ENCODE measurements at places on chromosomes 2 and 18. TPM values are rescaled to one million over a fixed set of nuclear protein-coding genes. Genes with fewer than 3 reads are reported as not detected.

DNA sequence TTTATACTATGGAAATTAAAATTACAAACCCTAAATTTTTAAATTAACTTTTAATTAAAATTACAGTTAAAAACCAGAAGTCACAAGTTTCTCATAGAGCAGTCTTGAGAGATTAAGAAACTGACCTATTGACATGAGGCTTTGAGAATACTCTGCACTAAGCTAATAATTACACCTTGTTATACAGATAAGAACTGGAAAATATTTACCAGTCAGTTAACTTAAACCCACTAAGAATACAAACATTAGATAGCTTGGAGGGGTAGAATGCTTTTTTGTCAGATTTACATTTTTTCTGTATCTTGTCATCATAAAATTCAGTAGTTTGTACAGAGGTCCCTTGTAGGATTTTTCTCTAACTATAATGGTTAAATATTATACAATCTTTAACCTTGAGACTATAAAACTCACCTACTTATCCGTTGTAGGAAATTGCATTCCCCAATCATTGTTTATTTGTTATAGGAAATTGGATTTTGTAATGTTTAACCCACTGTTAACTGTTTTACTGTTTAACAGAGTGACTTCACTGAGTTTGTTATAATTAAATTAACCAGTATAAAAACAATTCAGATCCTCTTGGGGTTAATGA is 219.7 kb upstream of the PKDCC start:
- no peak for DNase-seq

GPAT2 gene
- 3.2 TPM for total RNA-seq

C2orf80 gene
- not detected for total RNA-seq

ZBTB7C gene
- total RNA-seq: 20.8 TPM

- DNase-seq: no peak
Measured at GRCh38 chr2:10344105-10345066, 41.7 kb downstream of the HPCAL1 start.

- DNase-seq: peak; percentile 18
Measured at GRCh38 chr2:120330946-120331822, 14.8 kb upstream of the INHBB start.

DNA sequence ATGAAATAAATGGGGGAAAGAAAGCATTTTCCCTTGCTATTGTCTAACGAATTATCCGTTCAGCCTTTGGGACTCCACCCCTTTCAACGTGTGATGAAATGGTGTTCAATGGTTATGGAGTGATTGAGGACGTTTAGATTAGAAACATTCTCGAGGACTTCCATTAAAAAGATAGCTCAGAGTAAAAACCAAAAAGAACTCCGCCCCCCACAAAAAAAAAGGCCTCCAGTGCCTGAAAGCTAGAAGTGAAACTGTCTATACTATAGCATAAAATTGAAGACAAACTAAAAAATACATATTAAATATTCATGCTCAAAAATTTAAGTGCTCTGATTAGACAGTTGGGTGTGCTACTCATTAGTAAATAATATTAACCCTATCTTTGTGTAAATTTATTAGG is 3.0 kb upstream of the ZNF516 start:
- no peak for DNase-seq

TCF23 gene
- total RNA-seq: 0.05 TPM

- DNase-seq: no peak
Measured at GRCh38 chr2:218998414-218999002, 5.3 kb upstream of the CRYBA2 start.

PKDCC gene
- total RNA-seq: 80.7 TPM

DNA sequence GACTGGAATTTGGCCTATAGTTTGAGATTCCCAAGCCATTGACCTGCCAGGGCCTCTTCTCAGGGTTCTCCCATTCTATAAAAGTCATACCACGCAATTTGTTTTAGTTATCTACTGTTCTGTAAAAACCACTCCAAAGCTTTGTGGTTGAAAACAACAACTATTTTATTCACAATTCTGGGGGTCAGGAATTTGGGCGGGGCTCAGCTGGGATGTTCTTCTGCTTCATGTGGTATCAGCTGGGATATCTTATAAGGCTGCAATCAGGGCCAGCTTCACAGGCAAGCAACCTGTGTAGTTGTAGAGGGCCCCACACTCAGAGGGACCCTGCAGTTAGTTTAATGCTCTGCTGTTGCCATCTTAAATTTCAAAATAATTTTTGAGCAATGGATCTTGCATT is 16.4 kb upstream of the NOTO start:
- no peak for DNase-seq

DNA sequence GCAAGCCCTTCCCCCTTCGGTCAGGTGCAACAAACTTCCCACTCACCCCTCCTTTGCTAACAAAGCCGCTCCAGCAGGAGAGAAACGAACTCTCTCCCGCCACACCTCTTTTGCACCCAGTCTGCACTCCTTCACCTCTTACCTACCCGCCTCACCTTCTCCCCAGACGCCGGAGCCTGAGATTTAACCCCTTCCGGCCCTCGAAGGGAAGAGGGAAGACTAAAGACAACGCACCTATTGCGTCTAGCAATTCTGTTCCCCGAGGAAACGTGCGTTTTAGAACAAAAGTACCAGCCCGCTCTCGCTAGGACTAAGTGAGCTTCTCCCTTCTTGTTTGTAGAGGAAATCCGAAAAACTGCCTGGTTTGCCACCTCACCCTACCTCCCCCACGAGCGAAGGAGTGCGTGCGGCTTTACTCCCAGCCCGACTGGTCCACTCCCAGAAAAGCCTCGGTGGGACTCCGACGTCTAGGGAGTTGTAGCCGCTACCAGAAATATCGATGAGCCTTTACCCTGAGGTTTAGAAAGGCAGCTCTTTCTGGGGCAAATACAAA is 441 bp upstream of the PEX13 start:
- peak; percentile 91 for DNase-seq

GRCh38 chr18:2570772-2571199 is 519 bp downstream of the METTL4 start:
- peak; percentile 82 for DNase-seq

INHA gene
- 0.19 TPM for total RNA-seq

DNA sequence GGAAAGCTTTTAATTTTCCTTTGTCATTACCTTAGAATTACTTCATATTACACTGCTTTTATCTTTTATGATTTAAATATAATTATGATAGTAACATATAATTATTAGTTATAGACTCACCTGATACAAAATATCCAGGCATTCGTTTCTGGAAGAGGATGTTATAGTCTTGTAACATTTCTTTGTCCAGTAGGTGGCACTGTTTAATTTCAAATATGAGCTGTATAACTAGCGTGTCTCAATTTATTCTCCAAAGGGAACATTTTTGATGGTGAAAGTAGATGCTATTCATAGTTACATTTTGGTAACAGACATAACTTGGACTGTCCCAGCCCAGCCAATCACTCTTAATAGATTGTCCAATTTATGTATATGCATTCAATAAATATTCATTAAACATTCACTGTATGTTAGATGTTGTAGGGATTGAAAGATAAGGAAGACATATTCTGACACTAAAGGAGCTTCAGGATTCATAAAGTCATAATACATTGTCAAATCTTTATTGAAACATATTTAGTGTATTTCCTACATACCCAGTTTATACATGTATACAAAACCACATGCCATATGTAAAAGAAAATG is 19.2 kb downstream of the DAW1 start:
- no peak for DNase-seq

GRCh38 chr18:10275486-10275885 is 178.9 kb upstream of the APCDD1 start:
- DNase-seq: no peak

KLHL41 gene
- 1.1 TPM for total RNA-seq

GAREM1 gene
- total RNA-seq: 29.0 TPM

WDR75 gene
- total RNA-seq: 24.6 TPM

- no peak for DNase-seq
Measured at GRCh38 chr18:25056429-25056828, 295.5 kb downstream of the ZNF521 start.

All from mucosa of descending colon (tissue), 3 donors.